T-helper 17 cell (primary cell): ENCODE measurements at places on chromosomes 13 and 19. TPM values are rescaled to one million over a fixed set of nuclear protein-coding genes. Genes with fewer than 3 reads are reported as not detected.
A peak's percentile ranks its signal among the peaks of the same experiment; 100 is the strongest.

The EMP3 gene
- 286 TPM for total RNA-seq

The SCEL gene
- not detected for total RNA-seq

GRCh38 chr19:17456127-17456526, 4.6 kb downstream of the NXNL1 start:
- DNase-seq = no peak

GRCh38 chr19:49565261-49565660, 15.1 kb downstream of the NOSIP start:
- no peak for DNase-seq

DNA sequence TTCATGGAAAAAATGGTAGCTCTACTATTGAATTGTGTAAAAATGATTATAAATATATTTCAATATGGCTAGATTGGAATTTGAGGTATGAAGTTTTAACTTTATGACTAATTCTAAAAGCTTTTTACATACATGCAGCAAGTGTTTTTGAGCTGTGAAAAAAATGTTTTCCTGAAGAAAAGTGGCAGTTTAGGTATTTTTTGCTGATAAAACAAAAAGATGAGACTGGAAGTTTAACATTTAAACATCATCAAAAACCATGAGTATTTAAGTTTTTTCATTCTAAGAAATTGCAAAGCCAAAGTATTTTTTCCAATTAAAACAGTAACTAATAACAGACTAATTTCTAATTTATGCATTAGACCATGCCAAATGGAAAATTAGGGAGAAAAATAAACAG, 751.1 kb downstream of the FGF9 start:
- no peak for DNase-seq

DNA sequence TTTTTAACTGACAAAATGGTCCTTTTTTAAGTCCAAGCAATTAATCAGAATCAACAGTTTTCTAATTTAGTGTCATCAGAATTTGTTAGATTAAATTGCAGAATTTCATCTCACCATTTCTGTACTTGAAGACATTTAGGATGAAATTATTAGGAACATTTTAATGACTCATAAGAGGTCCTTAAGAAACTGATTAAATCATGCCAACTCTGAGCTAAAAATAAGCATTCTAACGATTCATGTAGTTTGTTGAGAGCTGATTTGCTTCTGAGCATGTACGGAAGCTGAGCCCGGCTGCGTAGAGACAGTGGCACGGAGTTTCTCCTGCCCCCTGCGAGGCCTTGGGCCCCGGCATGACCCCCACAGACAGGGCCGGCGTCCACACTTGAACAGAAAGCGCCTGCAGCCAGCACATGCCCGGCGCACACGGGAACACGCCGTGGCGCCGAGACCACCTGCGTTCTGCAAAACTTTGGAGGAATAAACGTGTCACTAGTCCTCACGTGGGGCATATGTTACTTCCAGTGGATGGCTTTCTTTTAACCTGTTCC, 89.7 kb upstream of the MCF2L start:
- no peak for DNase-seq

GRCh38 chr19:2327773-2328400, 499 bp downstream of the LSM7 start:
- no peak for DNase-seq

- DNase-seq = no peak
Measured at GRCh38 chr13:93144031-93144430, 82.6 kb upstream of the GPC6 start.

DNA sequence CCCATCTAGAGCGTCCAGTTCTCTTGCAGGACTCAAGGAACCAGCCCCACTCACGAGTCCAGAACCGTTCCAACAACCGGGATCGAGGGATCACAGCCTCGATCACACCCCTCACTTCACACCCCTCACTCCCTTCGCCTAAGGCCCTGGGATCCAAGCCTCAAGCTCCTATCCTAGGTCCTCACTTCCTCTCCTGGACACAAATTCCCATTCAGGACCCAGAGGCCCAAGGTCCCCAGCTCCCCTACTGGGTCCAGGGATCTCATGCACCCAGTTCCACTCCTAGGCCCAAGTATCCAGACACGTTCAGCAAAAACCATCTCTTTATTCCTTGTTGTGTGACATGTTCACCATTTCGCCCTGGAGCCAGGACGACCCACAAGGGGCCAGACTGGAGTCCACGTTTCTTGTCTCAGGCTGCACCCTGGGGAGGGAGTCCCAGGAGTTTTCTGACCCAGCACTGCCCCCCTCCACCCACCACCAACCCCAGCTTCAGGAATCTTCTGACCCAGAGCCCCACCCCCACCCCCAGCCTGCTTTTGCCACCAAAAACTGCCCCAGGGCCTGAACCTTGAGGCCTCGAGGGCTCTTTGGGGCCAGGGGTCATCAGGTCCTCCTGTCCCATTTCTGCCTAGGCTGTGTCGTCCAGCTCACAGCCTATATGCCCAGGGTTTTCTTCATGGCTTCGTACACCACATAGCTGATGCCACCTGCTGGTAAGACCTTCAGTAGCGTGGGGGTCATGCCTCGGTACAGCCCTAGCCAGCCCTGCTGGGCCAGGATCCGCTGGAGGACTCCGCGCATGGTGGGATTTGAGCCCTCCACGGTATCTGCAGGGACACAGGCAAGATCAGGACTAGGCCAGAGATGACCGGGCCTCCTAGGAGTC, 1.4 kb upstream of the KHSRP start:
- no peak for DNase-seq

DNA sequence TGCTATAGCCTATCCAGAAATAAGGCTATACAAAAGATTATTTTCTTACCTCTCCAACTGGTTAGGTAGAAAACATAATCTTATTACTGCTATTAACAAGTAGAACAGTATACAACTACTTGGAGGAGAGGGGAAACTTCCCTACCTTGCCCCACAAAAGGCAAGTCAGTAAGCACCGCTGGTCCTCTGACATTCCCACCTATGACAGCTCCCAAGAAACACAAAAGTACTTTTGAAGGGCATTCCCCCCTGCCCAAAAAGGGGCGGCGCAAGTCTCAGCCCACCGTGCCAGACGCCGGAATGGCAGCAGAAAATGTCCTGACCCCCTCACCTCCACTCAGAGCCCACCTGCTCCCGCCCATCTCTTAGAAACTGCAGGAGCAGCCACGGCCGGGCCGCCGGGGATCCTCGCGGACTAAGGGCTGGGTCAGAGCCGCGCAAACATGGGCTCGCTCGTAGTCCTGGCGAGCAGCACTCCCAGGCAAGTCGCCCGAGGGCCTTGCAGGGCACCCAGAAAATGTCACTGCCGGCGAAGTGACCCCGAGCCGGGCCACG, 437 bp downstream of the SUCLA2 start:
- peak; percentile 12 for DNase-seq

- DNase-seq = no peak
Measured at GRCh38 chr19:51479531-51480331, 1.4 kb downstream of the CEACAM18 start.
